SW480 (cell line): ENCODE measurements at places on chromosomes 6 and 20.
A peak's percentile ranks its signal among the peaks of the same experiment; 100 is the strongest.

GRCh38 chr20:46951405-46951804 lies 56.8 kb downstream of the EYA2 start:
- no peak for DNase-seq

GRCh38 chr6:140504776-140505175 lies 1130.3 kb upstream of the CITED2 start:
- DNase-seq, result no peak

GRCh38 chr6:122075084-122075838 lies 324.2 kb upstream of the HSF2 start:
- DNase-seq, result no peak

GRCh38 chr6:135033238-135033637 lies 21.4 kb downstream of the HBS1L start:
- no peak for DNase-seq

DNA sequence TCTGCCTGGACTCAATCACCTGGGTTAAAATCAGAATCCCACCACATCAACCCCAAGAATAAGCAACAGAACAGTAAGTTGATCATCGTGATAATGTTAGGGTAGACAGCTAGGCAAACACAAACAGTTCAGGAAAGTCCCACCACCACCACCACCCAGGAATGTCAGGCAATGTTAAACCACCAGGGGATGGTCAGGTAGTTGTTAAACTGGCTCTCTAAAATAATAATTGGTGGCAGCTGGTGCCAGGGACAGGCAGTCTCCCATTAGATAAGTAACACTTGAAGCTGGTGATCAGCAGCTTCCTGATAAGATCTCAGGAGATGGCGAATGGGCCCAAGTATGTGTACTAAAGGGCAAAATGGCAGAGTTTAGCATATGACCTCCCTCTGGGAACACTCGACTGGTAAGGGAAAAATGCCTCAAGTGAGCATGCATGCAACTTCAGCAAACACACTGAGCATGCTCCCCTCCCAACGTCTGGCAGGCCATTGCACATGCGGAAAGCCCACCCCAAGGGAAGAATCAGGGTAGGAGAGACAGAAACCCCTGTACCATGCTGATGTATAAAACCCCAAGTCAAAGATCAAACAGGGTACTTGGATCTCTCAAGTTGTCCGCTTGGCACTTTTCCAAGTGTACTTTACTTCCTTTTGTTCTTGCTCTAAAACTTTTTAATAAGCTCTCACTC lies 66.6 kb downstream of the IPCEF1 start:
- no peak for DNase-seq

GRCh38 chr6:7542874-7543624 lies 1.6 kb downstream of the DSP start:
- peak; percentile 86 for DNase-seq

- DNase-seq, result peak; percentile 39
Measured at GRCh38 chr6:16238057-16238962, at the start of gene GMPR. TSS of gene GMPR (plus strand) at chr6:16238587. CDS start at chr6:16238694, 107 bp downstream.

- no peak for DNase-seq
Measured at GRCh38 chr20:37742131-37742530, 48.3 kb downstream of the CTNNBL1 start.

- peak; percentile 83 for DNase-seq
Measured at GRCh38 chr6:164107297-164107995, 692.9 kb downstream of the QKI start.

DNA sequence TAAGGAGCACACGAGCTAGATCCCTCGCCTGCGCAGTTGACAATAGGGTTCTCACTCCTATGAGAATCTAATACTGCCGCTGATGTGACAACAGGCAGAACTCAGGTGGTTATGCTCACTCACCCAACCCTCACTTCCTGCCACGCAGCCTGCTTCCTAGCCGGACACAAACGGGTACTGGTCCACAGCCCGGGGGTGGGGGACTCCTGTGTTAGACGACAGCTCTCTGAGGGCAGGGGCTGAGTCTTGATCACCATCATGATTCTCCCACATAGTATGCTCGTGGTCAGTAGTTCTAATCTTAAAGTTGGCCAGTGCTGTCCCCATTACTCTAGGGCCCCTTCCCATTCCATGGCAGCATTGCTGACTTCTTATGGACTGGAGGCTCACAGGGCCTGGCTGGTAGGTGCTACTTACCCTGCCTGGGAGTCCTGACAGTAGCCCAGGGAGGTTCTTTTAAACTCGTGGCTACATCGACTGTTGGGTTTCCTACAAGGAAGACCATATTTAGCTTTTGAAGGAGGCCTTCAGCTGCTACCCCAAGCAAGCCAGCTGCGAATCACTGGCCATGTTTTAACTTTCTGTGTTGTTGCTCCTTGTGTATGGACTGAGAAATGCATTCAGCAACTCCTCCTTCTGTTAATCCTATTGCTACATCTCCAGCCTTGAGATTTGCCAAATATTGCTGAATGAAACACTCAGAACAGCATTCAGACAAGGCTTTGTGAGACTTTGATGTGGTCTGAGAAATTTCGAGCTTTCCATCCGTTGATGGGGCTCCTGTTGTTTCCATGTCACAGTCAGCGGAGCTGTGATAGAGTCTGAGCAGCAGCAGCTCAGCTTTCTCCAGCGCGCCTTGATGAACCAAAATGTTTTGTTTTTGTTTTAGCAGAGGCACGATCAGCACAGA lies 300.3 kb downstream of the NRN1 start:
- no peak for DNase-seq

DNA sequence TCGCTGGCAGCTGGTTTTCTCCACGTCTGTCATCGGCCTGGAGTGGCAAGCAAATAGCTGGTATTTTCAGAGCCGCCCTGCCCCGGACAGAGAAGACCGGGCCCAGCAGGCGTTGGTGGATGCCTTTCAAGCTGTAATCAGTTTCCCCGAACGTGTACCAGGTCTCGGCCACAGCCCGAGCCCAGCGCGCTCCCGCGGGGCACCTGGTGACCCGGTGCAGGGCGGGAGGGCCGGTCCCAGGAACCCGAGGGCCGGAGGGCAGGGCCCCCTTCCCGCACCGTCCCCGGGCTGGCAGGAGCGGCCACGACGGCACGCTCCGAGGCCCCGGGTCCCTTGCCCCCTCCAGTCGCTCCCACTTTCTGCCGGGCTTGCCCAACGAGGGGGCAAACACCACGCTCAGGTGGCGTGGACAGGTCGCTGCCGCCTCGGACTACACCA lies 348 bp upstream of the PYGB start:
- peak; percentile 66 for DNase-seq
